ENCODE measurements at places on chromosomes 5 and 9.

- no peak for DNase-seq
These were observed 47.3 kb downstream of the PRLR start for GRCh38 chr5:35182910-35183535.

DNA sequence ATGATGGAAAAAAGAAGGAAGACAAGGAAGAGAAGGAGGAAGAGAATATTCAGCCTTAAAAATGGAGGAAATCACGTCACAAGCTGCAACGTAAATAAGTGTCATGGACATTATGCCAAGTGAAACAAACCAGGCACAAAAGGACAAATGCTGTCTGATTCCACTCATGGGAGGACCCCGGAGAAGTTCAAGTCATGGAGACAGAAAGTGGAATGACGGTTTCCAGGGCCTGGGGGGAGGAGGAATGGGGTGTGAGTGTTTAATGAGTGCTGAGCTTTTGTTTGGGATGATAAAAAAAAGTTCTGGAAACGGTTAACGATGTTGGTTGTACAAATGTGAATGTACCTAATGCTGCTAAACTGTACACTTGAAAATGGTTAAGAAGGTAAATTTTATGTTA lies 439.5 kb downstream of the GADD45G start:
- no peak for DNase-seq

GRCh38 chr5:26884481-26884880 lies 153.9 kb downstream of the CDH9 start:
- no peak for DNase-seq

- no peak for DNase-seq
These were observed 286.6 kb downstream of the CRB2 start for GRCh38 chr9:123642291-123643278.

DNA sequence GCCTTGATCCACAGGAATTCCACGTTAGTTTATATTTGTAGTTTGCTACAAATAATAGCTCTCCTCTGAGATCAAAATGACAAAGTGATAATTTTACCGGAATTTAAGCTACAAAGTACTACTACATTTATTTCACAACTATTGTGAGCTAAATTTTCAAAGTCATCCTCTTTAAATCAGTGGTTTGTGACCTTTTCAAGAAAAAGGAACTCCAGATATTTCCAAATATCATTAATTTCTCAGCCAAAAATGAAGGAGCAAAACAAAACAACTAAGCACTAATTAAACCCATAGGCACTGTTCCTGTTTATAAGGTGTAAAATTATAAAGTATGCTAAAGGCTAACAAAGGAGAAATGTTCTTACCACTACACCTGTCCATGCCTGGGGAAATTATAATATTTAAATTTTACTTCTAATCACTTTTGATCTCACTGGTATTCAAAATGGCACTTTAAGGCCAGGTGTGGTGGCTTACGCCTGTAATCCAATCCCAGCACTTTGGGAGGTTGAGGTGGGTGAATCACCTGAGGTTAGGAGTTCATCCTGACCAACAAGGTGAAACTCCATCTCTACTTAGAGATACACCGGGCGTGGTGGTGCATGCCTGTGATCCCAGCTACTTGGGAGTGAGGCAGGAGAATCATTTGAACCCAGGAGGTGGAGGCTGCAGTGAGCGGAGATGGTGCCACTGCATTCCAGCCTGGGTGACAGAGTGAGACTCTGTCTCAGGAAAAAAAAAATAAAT lies 77.5 kb downstream of the CEMIP2 start:
- no peak for DNase-seq

DNA sequence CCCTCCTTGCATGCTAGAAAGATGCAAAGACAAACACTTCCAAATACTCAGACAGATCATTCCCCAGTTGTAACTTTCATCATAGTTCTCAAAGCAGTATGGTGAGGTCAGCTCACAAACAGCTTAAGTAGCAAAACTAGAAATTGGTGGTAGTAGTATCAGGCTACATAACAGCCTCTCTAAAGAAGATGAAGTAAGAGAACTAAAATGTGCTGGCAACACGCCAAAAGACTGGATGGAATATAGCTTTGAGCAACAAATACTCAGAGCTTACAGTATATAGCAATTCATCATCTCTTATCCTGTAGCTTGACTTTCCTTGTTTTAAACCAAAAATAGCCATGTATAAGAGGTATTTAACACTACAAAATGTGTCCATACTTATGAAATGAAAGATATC lies 7.5 kb downstream of the PFDN1 start:
- DNase-seq, result peak; percentile 47

DNA sequence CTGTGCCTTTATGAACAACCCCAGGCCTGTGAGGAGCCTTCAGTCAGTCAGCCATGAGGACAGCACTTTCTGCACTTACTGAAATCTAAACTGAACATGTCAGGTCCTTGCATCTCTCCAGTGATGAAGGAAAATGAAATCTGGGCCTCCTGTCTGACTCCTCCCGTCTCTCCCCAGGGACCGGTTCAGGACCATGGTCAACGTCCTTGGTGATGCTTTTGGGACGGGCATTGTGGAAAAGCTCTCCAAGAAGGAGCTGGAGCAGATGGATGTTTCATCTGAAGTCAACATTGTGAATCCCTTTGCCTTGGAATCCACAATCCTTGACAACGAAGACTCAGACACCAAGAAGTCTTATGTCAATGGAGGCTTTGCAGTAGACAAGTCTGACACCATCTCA lies 77.0 kb upstream of the PLPP6 start:
- DNase-seq, result no peak

DNA sequence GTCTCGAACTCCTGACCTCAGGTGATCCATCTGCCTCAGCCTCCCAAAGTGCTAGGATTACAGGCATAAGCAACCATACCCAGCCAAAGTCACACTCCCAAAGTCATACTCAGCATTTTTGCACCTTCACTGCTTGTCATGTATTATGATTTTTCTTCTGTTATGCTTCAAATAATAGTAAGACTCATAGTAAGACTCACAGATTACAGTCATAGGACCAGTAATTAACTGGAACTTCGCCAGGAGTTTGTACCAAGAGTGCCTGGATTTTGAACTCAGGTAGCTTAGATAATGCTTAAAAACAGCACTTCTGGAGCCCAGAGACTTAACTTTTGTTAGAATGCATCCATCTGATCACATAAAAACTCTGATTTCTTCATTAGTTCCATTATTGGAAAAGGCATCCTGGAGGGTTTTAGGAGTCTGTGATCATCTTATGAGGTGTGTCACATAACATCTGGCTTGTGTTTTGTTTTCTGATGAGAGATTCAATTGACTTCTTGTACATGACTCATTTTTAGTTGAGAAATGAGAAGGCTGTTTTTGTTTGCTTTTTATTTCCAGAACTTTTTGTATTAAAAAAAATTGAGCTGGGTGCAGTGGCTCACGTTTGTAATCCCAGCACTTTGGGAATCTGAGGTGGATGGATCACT lies 131.5 kb downstream of the ADAMTS19 start:
- no peak for DNase-seq

GRCh38 chr5:147349241-147349640 lies 114.4 kb downstream of the STK32A start:
- DNase-seq, result no peak

DNA sequence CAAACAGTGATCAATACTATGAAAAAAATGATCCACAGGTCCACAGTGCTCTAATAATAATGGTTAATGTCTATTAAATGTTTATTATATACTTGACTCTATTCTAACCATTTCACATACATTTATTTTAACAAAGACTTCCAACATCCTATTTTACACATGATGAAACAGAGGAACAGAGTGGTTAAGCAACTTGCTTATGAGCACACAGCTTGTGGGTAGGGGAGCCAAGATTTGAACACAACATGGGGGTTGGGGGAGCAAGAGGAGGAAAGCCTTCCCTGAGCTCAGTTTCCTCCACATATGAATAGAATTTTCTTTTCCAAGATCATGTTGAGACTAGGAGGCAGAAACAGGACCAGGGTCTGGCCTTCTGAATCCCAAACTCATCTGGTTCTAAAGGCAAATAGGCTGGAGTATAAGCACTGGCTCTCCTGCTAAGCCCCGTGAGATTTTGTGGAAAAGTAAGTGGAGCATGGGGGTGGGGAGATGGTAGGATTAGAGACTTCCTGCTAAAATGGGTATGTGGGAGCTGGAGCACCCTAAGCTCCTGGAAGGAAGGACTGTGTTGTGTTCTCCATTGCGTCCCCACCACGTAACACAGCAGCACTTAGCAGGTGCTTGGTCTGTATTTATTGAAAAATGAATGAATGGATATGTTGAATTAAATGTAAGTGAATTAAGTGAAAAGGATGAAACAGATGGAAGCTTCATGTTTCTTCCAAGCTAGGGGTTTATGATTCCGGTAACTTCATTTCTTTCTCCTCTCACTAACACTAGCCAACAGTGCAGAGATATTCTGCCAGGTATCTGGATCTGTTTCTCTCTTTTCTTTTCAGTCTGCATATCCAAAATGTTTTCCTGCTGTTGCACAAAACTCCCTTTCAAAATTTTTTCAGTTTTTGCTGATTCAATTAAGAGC lies 26.9 kb upstream of the GALNT10 start:
- no peak for DNase-seq

- no peak for DNase-seq
These were observed 30.2 kb downstream of the SNX18 start for GRCh38 chr5:54547711-54548250.

DNA sequence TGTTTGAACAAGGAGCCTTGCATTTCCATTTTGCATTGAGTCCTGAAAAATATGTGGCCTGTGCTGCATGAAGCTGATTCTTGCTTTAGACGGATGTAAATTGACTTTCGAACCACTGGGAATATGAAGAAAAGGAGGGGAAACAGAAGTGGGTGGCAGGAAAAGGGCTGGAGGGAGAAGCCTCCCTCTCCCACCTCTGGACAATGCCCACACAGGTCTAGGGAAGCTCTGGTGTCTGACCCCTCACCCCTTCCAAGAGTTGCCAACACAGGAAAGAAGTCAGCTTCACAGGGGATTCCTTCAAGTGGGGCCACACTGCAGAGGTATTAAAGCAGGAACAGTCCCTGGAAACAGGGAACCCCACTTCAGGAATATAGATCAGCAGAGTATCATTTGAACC lies 52.2 kb downstream of the ZNF366 start:
- no peak for DNase-seq

DNA sequence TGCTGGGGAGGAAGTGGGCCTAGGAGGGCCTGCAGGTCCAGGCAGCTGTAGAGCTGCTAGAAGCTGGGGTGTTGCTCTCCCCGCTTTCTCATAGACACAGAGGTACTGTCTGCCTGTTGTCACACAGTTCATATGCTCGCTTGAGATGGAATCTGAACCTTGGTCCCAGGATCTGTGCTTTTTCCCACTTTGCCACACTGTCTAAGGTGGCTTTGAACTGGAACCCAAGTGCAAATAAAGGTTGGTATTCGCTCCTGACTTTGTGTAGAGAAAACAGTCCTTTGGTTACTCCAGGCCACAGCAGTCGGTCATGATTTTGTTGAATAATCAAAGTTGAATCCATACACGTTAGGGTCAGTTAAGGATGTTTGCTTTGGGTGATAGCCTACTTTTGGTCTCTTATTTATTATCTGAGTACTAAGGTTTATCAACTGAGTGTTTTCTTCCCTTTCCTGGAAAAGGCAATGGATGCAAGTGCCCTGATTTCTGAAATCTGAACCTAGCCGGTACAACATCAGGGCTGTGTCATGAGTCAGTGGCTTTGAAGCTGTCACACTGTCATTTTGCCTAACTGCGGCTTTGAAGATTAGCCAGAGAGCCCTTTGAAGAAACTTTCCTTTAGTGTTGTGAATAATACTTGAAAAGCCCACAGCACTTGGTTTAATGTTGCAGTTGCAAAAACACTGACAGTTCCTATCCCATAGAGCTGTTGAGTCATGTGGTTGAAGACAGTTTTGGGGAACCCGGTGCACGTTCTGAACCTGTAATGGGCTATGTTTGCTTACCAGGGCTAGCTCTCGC lies 41.3 kb downstream of the HABP4 start:
- DNase-seq, result no peak

- DNase-seq, result no peak
These were observed 21.8 kb downstream of the STK10 start for GRCh38 chr5:172166030-172166826.

GRCh38 chr5:51997949-51998348 lies 614.7 kb downstream of the ISL1 start:
- DNase-seq, result no peak

DNA sequence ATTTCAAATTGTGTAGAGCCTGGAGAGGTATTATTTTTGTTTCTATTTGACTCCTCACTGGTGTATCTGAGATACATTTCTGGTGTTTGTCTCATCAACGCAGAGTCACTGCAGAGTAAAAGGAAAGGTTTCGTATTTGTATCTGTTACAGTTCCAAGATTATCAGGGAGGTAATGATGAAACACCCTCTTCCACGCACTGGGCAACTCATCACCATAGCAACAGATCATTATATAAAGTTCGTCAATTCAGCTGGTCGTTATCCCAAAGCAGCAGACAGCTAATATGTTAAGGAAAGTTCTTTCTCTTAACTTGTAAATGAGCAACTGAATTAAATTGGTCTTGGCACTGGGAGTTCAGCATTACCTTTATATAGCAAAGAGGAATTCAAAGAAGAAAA lies 513.5 kb downstream of the MTRR start:
- no peak for DNase-seq

GRCh38 chr5:150595466-150596031 lies 44.9 kb upstream of the SYNPO start:
- no peak for DNase-seq

DNA sequence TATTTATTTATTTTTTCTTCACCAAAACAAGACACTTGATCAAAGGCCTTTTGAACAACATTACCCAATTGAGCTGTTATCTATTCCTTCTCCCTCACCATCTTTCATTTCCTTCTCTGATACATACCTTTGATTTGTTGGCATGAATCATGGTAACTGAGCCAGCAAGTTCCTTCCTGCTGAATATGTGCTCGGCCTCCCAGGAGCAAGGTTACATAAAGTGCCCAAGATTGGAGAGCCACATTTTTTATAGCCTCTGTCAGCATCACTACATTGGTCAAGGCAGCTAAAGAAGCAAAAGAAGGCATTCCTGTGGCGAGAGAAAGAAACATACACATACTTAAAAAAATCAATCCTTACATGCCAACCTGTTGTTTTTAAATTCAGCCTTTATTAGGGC lies 369.6 kb downstream of the CYLC2 start:
- no peak for DNase-seq

DNA sequence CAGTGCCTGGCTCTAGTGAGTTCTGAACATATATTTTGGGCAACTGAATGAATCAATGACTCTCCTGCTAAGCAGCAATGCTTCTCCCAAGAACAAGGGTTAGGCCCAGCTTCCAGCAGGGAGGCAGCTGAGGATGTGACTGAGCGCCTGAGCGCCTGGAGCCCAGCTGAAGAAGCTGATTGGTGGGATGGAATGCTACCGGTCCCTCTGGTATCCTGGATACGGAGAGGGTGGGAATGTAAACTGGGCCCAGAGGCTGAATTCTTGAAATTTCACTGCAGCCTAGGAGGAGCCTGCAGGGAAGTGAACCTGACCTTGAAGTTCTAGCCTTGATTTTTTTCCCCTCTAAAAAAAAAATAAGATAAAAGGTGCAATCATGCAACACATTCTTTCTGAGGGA lies 43.2 kb downstream of the WWC1 start:
- no peak for DNase-seq

Measured in HL-60 (cell line).